ENCODE measurements at places on chromosomes 1 and 21.

DNA sequence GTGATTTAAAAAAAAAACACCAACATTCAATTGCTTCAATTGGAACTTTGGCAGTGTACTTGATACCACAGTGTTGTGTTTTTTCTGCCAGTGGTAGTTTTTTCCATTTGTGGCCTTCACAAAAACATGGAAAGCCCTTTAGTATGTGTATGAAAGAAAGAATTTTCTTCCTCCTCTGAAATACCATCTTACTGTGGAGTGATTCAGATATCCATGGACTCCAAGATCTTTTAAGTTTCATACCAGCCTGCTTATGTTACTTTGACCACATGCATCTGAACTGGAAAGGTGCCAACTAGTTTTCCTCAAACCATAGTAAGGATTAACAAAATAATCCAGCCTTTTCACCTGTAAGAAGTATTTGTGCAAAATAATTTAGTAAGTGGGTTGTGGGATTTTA lies 3.4 kb downstream of the PPP2R5A start:
- peak overlapping the region; percentile 53 for H3K27ac ChIP-seq
- peak overlapping the region; percentile 74 for H3K4me3 ChIP-seq
- H3K36me3 ChIP-seq = peaks cover 25% of the 10 kb centered on the region
- no peaks in the 10 kb centered on the region for H3K27me3 ChIP-seq
- DNase-seq = no peak

DNA sequence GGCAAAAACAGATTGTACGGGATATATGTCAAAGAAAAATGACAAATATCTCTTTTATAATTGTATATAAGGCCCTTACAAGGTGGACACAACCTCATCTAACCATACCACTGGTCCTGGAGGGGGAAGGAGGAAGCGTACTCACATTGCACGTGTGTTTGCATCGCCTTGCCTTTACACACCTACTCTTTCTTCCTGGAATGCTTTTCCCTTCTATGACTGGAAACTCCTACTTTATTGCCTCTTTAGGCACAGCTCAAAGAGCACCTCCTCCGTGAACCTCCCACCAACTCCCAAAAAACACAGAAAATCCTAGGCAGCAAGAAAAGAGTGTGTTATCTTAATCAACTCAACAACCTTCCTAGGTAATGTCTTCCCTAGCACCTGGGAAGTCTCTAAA lies 99.7 kb upstream of the LBR start:
- DNase-seq = no peak
- H3K4me3 ChIP-seq = no peak overlapping the region
- H3K4me1 ChIP-seq = no peaks in the 10 kb centered on the region
- H3K36me3 ChIP-seq = no peaks in the 10 kb centered on the region

- H3K4me3 ChIP-seq = no peak overlapping the region
- peak overlapping the region; percentile 79 for H3K27ac ChIP-seq
- peaks cover 33% of the 10 kb centered on the region for H3K36me3 ChIP-seq
- DNase-seq = no peak
- no peaks in the 10 kb centered on the region for H3K27me3 ChIP-seq
Observed at GRCh38 chr1:154940651-154941194, 4.2 kb upstream of the PMVK start.

- no peaks in the 10 kb centered on the region for H3K4me1 ChIP-seq
- no peak overlapping the region for H3K4me3 ChIP-seq
- H3K36me3 ChIP-seq = no peaks in the 10 kb centered on the region
- peaks cover 72% of the 10 kb centered on the region for H3K27me3 ChIP-seq
Observed at GRCh38 chr1:36751525-36751924, 268.8 kb upstream of the CSF3R start.

DNA sequence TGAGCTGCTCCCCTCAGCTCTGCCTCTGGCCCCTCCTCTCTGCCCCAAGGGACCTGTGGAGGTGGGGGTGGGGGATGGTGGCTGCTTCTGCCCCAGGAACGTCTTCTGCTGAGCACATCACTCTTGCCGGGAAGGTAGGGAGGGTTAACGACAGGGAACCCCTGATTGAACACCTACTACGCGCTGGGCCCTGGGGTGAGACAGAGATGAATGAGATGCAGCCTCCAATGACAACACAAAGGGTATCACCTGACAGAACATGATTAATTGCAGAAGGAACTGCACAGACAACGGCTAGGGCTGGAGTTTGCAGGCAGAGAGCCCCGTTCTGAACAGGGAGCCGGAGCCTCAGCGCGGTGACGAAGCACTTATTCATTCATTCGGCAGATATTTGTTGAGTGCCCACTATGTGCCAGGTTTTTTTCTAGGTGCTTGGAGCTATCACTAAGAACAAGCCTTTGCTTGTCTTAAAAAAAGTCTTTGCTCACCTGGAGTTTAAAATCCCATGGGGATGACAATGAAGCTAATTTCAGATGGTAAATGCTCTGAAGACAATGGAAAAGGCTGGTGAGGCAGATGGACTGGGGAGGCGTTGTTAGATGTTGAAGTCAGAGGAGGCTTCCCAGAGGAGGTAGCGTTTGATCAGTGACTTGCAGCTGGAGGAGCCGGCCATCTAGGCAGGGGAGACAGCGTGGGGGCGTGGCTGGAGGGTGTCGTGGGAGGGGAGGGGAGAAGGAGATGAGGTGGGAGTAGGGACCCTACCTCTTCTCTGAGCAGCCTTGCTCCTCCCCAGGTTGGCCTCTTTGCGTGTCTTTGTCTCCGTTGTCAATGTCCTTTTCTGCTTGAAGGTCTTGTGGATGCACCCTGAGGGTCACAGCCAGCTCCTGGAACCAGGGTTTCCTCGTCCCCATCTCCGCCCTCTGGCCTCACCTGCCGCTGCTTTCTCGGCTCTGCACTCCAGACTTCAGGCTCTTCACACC lies 103.1 kb upstream of the CSF3R start:
- DNase-seq = no peak
- peaks cover 2% of the 10 kb centered on the region for H3K36me3 ChIP-seq
- H3K27me3 ChIP-seq = peaks cover 73% of the 10 kb centered on the region
- H3K4me1 ChIP-seq = no peaks in the 10 kb centered on the region

- no peak overlapping the region for H3K4me3 ChIP-seq
- no peaks in the 10 kb centered on the region for H3K4me1 ChIP-seq
- DNase-seq = no peak
- peaks cover 34% of the 10 kb centered on the region for H3K27me3 ChIP-seq
- H3K27ac ChIP-seq = no peak overlapping the region
- no peaks in the 10 kb centered on the region for H3K36me3 ChIP-seq
Observed at GRCh38 chr1:2801046-2801445, 447 bp downstream of the TTC34 start.

GRCh38 chr21:35982717-35983116 lies 77.6 kb downstream of the SETD4 start:
- H3K27me3 ChIP-seq = peaks cover 79% of the 10 kb centered on the region
- no peaks in the 10 kb centered on the region for H3K4me1 ChIP-seq
- no peak for DNase-seq
- no peak overlapping the region for H3K27ac ChIP-seq
- H3K4me3 ChIP-seq = no peak overlapping the region

- no peak overlapping the region for H3K4me3 ChIP-seq
- no peaks in the 10 kb centered on the region for H3K4me1 ChIP-seq
- no peaks in the 10 kb centered on the region for H3K36me3 ChIP-seq
- no peak for DNase-seq
- no peak overlapping the region for H3K27ac ChIP-seq
Observed at GRCh38 chr21:44275041-44275440, 10.6 kb upstream of the AIRE start.

DNA sequence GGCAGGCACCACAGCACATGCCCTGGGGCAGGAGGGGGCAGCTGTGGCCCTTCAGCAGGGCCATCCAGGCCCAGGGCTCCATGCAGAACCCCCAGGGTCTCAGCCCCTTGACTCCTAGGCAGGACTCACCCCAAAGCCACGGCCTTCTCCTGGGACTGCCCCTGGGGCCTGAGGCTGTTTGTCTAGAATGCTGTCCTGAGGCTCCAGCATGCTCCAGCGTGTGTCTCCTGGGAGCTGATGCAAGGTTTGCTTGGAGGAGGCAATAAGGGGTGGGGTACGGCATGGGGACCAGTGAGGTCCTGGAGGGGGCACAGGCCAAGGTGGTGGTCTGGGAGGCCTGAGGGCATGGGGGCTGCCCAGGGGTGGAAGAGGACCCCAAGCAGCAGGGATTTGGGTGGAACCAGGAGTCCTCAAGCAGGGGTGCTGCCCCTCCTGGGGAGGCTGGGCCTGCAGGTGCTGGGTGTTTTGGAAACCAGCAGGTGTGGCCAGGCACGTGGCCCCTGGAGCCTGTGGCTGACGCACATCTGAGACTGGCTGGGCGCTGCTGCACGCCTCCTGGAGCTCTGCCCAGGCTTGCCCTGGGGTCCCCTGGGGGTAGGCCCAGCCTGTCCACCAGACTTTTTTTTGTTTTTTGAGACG lies 7.8 kb upstream of the CALML6 start:
- no peaks in the 10 kb centered on the region for H3K27me3 ChIP-seq
- H3K36me3 ChIP-seq = peaks cover 9% of the 10 kb centered on the region

- H3K27me3 ChIP-seq = no peaks in the 10 kb centered on the region
- H3K4me1 ChIP-seq = peaks cover 5% of the 10 kb centered on the region
- DNase-seq = no peak
- no peaks in the 10 kb centered on the region for H3K36me3 ChIP-seq
- no peak overlapping the region for H3K27ac ChIP-seq
Observed at GRCh38 chr1:183872403-183872802, 67.5 kb downstream of the RGL1 start.

DNA sequence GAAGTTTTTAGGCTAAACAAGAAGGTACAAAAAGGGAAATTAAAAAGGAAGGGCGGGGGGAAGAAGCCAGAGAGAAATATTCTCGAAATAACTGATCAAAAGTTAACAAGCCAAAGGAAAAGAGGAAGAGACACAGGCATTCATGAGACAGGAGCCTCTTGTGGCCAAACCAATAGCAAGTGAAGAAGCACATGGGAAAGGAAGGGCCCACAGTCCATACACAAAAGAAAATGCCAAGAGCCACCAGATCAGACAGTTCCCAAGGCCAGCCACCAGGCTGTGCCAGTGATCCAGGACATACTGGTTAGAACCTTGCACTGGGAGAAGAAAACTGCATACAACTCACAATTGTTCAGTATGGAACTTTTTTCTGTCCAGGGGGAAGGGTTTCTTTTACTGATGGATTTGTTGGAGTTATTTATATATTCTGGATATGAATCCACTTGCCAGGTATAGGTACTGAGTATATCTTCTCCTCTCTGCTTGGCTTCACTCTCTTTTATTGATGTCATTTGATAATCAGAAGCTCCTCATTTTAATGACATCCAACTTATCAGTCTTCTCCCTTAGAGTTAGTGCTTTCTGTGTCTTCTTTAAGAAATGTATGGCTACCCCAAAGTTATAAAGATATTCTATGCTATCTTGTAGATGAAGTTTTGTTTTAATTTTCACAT lies 76.8 kb downstream of the CD46 start:
- no peak for DNase-seq
- H3K27ac ChIP-seq = peak overlapping the region; percentile 99
- peaks cover 8% of the 10 kb centered on the region for H3K27me3 ChIP-seq
- H3K4me1 ChIP-seq = peaks cover 78% of the 10 kb centered on the region

DNA sequence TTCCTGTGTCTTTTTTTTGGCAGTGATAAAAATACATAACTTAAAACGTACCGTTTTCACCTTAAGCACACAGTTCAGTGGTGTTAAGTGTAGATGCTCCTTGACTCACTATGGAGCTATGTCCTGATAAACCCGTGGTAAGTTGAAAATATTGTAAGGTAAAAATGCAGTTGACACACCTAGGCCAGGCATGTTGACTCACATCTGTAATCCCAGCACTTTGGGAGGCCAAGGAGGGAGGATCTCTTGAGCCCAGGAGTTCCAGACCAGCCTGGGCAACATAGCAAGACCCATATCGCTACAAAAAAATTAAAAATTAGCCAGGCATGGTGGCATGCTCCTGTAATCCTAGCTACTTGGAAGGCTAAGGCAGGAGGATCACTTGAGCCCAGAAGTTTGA lies 73.6 kb upstream of the COG2 start:
- H3K27me3 ChIP-seq = peaks cover 59% of the 10 kb centered on the region
- no peaks in the 10 kb centered on the region for H3K36me3 ChIP-seq
- H3K4me3 ChIP-seq = no peak overlapping the region
- DNase-seq = no peak
- no peaks in the 10 kb centered on the region for H3K4me1 ChIP-seq
- H3K27ac ChIP-seq = no peak overlapping the region

GRCh38 chr1:46043458-46044017 lies 88.9 kb downstream of the PIK3R3 start:
- no peak for DNase-seq
- no peak overlapping the region for H3K4me3 ChIP-seq
- peaks cover 4% of the 10 kb centered on the region for H3K4me1 ChIP-seq
- no peak overlapping the region for H3K27ac ChIP-seq
- H3K36me3 ChIP-seq = no peaks in the 10 kb centered on the region

GRCh38 chr1:175338387-175339135 lies 146.0 kb upstream of the KIAA0040 start:
- peaks cover 44% of the 10 kb centered on the region for H3K27me3 ChIP-seq
- H3K4me3 ChIP-seq = no peak overlapping the region
- H3K36me3 ChIP-seq = peaks cover 3% of the 10 kb centered on the region
- H3K4me1 ChIP-seq = peaks cover 6% of the 10 kb centered on the region

GRCh38 chr1:154453574-154454352 lies 48.3 kb upstream of the TDRD10 start:
- H3K4me1 ChIP-seq = peaks cover 15% of the 10 kb centered on the region
- no peaks in the 10 kb centered on the region for H3K27me3 ChIP-seq
- H3K36me3 ChIP-seq = peaks cover 21% of the 10 kb centered on the region
- no peak for DNase-seq
- H3K4me3 ChIP-seq = no peak overlapping the region

- no peaks in the 10 kb centered on the region for H3K4me1 ChIP-seq
- no peak overlapping the region for H3K27ac ChIP-seq
- no peak for DNase-seq
- no peak overlapping the region for H3K4me3 ChIP-seq
Observed at GRCh38 chr1:31101147-31101502, 35.6 kb upstream of the PUM1 start.

DNA sequence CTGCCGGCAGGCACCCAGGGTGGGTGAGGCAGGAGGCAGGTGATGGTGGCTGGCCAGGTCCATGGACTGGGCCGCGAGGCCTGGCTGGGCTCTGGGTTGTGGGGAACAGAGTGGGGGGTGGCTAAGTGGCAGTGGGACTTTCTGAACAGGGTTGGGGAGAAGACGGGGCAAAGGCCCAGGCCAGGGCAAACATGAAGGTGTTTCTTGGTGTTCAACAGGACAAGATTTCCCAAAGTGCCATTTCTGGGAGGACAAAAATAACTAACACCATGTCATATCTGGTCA lies 26.8 kb downstream of the STUM start:
- no peaks in the 10 kb centered on the region for H3K36me3 ChIP-seq
- H3K4me3 ChIP-seq = no peak overlapping the region
- no peaks in the 10 kb centered on the region for H3K27me3 ChIP-seq
- no peak overlapping the region for H3K27ac ChIP-seq
- no peak for DNase-seq
